NCI-H1105 (cell line): ENCODE measurements at places on chromosomes 1 and 21.

- DNase-seq = no peak
These were observed 70.0 kb downstream of the KCTD3 start for GRCh38 chr1:215637041-215637573.

- no peak for DNase-seq
These were observed 27.0 kb upstream of the ST6GALNAC5 start for GRCh38 chr1:76840278-76840677.

DNA sequence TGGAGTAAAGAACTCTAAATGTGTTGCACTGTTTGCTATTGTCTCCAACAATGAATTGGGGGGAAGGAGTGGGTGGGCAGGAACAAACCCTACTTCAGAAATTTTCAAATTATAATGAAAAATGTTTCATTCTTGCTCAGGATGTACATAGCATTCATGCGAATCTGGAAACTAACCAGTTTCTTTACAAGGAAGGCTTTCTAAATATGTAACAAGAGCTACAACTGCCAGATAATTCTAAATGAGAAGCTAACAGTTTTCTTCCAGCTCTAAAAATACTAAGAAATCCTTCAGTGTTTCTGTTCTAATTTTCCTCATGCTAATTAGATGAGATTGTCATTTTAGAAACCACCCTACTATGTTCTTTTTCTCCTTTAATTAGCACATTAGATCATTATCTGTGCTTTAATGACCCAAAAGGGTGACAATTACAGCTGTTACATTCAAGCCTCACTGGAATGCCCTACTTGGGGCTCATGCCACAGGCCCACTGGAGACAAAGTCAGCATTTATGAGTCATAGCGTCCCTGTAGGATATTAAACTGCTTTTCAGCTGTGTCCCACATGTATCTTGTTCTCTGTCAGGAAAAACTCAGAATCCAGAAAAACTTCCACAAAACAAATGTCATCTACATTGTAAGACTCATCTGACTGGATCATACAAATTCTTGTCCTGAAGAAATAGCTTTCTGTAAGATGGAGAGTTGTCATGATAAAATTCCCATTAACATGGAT is 804.6 kb upstream of the CXADR start:
- no peak for DNase-seq

GRCh38 chr1:203888807-203889251 is 27.4 kb downstream of the SNRPE start:
- no peak for DNase-seq

DNA sequence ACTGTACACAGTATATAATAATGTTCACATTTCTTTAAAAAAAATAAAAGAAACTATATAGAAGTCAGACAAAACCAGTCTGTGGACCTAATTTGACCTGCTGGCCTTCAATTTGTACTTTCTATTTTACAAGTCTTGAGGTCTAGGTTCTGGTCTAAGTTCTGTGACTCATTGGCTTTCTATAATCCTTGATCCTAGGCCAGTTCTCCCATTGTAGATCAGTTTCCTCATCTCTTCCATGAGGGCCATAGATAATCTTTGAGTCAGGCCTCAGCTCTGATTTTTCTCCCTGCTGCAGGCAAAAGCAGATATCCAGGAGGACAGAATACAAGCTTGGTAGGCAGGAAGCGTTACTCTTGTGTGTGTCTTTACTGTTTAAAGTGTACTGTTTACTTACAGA is 603.7 kb upstream of the CAMK1G start:
- no peak for DNase-seq

- peak; percentile 69 for DNase-seq
These were observed 15.8 kb downstream of the CAMK2N1 start for GRCh38 chr1:20470194-20470593.

GRCh38 chr1:221949996-221950395 is 208.1 kb upstream of the DUSP10 start:
- DNase-seq = no peak

DNA sequence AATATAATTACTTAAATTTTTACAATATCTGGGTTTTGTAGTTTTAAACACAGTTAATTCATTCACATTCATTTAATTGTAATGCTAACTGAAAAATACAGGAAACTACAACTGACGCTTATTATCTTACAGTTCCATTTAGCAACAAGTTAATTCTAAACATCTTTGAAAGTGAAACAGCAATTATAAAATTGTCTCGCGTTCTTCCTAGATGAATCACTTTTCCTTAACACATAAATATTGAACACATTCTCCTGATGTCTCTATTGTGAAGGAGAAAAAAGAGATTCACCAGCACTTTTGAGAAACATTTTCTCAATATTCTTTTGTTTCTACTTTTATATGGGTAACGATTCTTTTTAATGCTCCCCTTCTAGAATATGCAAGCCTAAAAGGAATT is 6.4 kb downstream of the PTGFR start:
- DNase-seq = no peak

DNA sequence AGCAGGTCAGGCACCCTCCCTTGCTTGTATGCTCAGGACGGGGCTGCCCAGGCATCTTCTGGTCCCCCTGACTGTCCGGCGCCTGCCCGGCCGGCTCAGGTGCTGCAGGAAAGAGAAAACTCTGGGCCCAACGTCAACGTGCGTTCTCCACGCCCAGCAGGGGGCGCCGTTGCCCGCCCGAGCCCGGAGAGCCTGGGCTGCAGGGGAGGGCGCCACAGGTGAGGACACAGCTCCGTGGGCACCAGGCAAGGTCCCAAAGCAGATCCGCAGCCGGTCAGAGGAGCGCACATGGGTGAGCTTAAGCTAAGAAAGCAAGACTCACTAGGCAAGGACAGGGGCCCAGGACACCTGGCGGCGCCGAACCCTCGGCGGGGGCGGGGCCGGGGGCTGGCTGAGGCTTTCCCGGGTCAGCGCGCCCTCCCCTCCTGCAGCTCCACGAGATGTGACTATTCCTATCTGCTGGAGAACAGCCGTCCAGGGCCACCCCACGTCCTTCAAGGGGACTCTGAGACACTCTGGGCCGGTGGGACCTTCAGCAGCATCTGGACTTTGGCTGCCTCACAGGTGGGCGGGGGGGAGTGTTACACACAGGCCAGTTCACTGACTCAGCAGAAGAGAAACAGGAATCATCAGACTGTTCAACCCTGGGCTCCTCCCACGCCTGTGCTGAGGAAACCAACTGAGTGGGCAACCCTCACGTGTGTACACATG is 29.3 kb downstream of the KRTAP10-1 start:
- peak; percentile 33 for DNase-seq

GRCh38 chr1:164702216-164702615 is 143.2 kb downstream of the PBX1 start:
- DNase-seq = no peak

DNA sequence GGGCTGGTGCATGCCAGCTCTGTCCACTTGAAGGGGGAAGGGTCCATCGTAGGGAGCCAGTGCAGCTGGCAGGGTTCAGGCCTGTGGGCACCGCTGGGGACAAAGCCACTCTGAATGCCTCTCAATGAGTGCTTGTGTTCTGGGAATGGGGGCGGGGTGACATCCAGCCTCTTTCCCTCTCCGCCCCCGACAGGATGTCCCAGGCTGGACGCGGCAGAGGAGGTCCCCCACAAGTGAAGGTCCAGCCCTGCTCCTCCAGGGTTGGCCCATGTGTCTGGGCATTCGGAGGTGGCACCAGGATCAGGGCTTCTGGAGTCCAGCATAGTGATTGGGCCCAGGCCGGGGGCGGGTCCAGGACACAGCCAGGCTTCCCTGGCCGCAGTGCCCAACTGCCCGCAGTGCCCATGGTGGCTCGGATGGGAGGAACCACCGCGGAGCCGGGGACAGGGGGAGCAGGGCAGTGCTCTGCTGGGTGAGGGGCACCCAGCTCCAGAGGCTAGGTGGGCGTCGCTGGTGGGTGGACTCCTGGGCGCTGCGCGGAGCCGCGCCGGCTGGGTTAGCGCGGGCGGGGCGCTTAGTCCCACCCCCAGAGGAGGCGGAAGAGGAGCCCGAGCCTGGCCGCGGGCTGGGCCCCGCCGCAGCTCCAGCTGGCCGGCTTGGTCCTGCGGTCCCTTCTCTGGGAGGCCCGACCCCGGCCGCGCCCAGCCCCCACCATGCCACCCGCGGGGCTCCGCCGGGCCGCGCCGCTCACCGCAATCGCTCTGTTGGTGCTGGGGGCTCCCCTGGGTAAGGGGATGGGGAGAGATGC is at the start of gene SHISA4:
Gene SHISA4, plus strand, starts transcription at position 617 of the 808 bp plus-strand sequence. Its CDS starts 97 bp downstream, at position 714.
- DNase-seq = peak; percentile 26

GRCh38 chr1:19065526-19066247 is 109.2 kb upstream of the IFFO2 start:
- no peak for DNase-seq

DNA sequence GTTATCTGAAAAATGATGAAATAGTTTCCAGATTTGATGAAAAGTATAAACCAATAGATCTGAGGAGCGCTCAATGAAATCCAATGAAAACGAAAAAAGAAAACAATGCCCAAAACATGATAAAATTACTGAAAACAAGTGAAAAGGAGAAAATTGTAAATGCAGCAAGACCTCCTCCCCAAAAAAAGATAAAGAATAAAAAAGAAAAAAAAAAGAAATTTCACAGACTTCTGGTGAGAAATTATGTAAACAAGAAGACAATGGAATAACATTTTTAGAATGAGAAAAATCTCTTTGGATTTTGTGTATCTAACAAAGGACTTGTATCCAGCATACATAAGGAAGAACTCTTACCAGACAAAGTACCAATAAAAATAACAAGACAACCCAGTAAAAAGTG is 134.2 kb downstream of the DNAH14 start:
- DNase-seq = no peak

GRCh38 chr1:183219616-183220009 is 33.5 kb downstream of the LAMC2 start:
- DNase-seq = no peak

GRCh38 chr1:222390181-222390580 is 157.7 kb downstream of the HHIPL2 start:
- no peak for DNase-seq

DNA sequence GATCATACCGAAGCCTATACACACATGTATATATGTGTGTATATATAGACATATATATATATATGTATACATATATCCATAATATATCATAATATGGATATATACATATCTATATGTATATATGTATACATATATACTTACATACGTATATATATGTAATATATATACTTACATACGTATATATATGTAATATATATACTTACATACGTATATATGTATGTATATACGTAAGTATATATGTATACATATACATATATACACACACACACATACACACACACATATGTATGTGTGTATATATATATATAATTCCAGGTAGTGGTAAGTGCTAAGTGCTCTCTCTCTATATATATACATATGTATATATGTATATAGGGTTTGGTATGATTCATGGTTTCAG is 9.7 kb upstream of the TMEM35B start:
- no peak for DNase-seq

DNA sequence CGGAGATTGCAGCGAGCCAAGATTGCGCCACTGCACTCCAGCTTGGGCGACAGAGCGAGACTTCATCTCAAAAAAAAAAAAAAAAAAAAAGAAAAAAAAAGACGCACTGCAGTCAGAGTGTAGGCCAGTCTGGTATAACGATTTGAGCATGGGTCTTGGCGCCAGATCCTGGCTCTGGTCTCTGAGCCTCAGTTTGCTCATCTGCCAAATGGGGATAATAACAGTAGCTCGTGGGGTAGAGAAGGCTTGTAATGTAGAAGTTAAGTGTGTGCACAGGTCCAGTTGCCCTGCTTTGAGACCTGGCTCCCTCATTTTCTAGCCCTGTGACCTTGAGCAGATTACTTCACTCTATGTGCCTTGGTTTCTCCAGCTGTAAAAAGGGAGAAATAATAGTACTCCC is 26.3 kb upstream of the GRHL3 start:
- DNase-seq = no peak

- DNase-seq = no peak
These were observed 25.0 kb downstream of the AGPAT3 start for GRCh38 chr21:43890042-43890441.

DNA sequence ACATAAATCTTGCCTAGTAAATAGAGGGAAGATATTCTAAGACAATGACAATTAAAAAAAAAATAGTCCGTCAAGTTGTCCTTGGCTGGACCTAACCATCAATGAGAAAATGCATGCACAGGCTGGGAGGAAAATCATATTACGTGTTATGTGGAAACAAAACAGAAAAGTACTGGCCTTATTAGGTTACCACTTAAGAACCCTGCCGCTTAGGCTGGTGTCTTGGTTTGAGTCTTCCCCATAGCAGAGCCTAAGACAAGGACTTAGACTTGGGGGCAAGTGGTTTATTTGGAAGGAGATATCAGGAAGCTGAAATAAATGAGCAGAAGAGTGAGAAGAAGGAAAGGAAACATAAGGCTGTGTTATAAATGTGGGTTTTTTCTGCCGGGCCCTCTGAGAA is 186.4 kb downstream of the MRPL39 start:
- DNase-seq = no peak

GRCh38 chr1:214638459-214638807 is 35.4 kb downstream of the CENPF start:
- DNase-seq = no peak

- no peak for DNase-seq
These were observed 10.0 kb downstream of the ARF1 start for GRCh38 chr1:228092342-228093049.

DNA sequence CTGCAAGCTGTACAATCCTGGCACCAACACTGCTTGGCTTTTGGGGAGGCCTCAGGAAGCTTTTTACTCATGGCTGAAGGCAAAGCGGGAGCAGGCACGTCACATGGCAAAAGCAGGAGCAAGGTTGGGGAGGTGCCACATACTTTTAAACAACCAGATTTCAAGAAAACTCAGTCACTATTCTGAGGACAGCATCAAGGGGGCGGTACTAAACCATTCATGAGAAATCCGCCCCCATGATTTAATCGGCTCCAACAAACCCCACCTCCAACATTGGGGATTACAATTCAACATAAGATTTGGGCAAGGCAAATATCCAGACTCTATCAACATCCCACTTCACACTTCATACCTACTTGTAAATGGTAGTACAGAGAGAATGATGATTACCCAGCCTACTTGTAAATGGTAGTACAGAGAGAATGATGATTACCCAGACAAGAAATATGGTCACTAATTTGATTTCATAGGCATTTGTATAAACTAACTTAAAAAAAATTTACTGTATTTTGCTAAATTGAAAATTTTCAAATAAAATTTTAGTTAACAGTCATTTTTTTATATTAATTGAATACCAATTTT is 24.9 kb downstream of the ATP5PF start:
- no peak for DNase-seq

GRCh38 chr1:86696522-86696921 is 7.9 kb upstream of the SH3GLB1 start:
- no peak for DNase-seq

- no peak for DNase-seq
These were observed 76.0 kb upstream of the ZBTB40 start for GRCh38 chr1:22375601-22376000.

GRCh38 chr1:3922851-3923250 is 22.8 kb upstream of the C1orf174 start:
- DNase-seq = no peak

GRCh38 chr1:99115231-99115630 is 110.6 kb upstream of the PLPPR5 start:
- DNase-seq = no peak

GRCh38 chr1:179303200-179303785 is 9.7 kb downstream of the SOAT1 start:
- DNase-seq = peak; percentile 42

DNA sequence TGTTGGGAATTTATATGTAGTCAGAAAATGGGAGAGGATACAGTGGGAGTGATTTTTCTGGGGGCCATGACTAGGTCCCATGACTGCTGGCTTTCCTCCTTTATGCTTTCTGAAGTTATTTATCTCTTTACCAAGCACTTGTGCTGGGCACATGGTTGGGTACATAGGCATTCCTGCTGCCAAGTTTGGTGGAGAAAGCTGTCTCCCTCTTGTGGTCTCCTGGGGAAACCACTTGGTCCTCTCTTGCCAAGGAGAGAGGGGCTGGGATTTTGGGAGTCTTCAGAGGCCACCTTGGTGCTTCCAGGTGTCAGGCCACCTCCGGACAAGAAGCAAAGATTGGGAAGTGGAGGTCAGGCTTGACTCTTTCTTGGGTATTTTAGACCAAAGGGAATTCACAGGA is 120.2 kb upstream of the KCNE2 start:
- DNase-seq = no peak
